T-helper 22 cell (primary cell): ENCODE measurements at places on chromosomes 7 and 10.

- no peak for DNase-seq
These were observed 564.1 kb upstream of the KCND2 start for GRCh38 chr7:119708891-119709290.

GRCh38 chr10:131742500-131742951 is 158.3 kb upstream of the PPP2R2D start:
- no peak for DNase-seq

GRCh38 chr7:3214090-3214413 is 87.0 kb upstream of the SDK1 start:
- DNase-seq, result no peak

GRCh38 chr10:127459918-127460317 is 89.2 kb upstream of the NPS start:
- DNase-seq, result no peak

- no peak for DNase-seq
These were observed 123.4 kb downstream of the NEURL1 start for GRCh38 chr10:103616705-103617601.

DNA sequence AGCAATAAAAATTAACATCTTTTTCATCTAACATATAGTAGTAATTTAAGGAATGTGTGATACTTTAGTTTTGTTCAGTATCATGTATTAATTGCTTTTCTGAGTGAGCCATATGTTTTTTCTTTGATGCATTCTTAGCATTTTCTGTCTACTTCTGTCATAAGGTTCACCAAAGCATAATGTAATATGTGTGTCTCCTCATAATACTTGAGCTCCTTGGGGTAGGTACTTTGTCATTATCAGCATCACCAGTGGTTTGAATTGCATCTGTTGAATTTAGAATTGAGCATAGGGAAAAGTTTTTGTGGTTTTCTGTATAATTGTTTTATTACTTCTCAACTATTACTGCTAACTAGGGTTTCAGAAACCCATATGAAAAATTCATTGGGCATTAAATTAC is 26.5 kb downstream of the VPS50 start:
- DNase-seq, result no peak

DNA sequence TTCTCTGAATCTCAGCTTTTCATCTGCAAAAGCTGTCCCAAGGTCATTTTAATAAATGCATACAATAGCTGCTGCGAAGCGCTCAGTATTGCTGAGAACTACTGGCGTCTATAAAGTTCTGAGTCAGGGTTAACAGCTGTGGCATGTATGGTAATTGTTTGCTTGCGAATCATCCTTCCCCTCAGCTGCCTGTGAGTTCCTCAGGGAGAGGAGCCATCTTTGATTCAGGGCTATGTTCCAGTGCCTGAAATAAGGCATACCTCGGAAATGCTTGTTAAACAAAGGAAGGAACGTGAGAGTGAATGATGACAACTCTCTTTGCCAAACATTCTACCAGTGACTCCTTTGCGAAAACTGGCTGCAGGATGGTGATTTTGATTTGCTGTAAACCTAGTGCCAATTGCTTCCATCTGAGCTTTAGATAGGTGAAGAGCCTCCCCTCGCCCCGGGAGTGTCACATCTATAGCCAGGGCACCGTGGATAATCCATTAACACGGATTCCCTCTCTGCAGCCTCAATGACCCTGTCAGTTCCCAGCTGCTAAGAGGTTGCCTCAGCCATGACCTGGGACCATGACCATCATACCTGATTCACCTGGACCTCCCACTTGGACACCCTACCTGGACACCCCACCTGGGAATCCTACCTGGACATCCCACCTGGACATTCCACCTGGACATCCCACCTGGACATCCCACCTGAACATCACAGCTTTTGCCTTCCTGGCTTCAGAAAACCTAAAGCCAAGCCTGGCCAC is 39.6 kb downstream of the GPRIN2 start:
- DNase-seq, result no peak

GRCh38 chr7:71630516-71630915 is 498.6 kb downstream of the GALNT17 start:
- DNase-seq, result no peak

GRCh38 chr7:108286290-108286904 is 156.2 kb upstream of the LAMB4 start:
- no peak for DNase-seq

- DNase-seq, result no peak
These were observed 159.2 kb downstream of the AGMO start for GRCh38 chr7:15402436-15403136.

GRCh38 chr7:78062214-78062613 is 263.6 kb downstream of the PHTF2 start:
- no peak for DNase-seq

- DNase-seq, result no peak
These were observed 290.3 kb upstream of the NFE2L3 start for GRCh38 chr7:25861601-25862260.

GRCh38 chr10:19256331-19256730 is 207.7 kb downstream of the MALRD1 start:
- DNase-seq, result no peak

DNA sequence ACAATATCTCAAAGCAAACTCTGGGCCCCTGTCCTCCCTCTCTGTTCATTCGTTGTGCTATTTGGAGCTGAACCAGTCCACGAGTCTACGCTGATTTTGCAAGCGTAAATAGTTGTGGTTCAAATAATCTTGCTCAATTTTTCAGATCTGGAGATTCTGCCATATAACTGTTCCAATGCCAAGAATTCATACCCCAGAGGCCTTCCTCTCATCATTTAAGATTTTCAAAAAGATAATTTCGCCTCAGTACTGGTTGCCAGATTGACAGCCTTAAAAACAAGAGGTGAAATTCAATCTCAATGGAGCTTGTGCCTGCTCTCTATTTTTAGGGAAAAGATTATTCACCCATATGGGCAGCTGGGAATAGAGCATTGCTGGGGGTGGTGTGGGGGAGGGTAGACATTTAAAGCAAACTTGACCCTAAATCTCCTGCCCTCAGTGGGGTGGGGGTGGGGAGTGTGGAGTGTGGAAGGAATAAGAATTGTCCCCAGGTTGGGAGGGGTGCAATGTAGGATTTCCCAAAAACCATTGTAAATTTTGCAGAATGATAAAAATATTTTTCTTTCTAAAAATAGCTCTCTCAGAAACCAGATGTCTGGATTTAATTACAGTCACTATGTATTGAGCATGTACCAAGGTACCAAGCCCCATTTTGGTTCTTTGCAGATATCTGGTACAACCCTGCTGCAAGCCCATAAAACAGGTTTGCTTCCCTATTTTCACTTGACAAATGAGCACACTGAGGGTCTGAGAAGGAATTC is 104.7 kb upstream of the EEPD1 start:
- no peak for DNase-seq

DNA sequence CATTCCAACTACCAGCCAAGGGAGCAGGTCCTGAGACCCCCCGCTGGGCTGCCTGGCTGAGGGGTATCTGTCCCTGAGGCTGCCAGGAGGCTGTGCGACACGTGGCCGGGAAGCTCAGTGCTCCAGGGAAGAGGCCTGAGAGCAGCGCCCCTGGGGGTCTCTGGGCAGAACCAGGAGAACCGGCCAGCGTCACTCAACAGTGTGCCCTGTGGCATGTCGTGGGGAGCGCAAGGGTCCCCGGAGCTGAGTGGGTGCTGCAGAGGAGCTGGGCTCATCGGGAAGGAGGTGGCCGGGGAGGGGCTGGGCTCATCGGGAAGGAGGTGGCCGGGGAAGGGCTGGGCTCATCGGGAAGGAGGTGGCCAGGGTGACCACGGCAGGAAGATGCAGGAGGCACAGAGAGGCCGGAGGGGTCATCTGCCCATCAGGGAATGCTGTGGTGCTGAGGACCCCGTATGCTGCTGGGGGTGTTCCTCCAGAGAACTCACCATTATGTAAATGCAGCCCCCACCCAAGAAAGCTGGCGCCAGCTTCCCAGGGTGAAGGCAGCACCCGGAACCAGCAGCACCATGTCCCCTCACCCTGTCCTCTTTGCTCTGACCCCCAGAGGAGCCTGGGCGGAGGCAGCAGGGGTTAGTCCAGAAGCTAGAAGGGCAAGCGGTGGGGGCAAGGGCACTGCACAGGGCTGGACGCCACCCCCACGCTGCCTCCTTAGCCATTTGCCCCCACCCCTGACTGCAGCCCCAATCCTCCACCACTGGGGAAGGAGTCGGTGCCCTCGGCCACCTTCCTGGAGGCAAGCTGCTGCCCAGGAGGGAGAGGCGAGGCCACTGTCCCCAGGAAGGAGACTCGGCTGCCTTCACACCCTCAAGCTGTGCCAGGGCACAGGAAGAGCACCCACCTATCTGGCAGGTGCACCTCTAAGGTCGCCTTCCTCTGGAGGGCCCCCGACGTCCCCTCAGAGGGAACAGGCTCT is 33.3 kb downstream of the CALML3 start:
- DNase-seq, result no peak

GRCh38 chr7:22944510-22944909 is 69.4 kb downstream of the HYCC1 start:
- no peak for DNase-seq

GRCh38 chr7:81672872-81673271 is 97.0 kb downstream of the HGF start:
- DNase-seq, result no peak

- DNase-seq, result no peak
These were observed 20.8 kb upstream of the FAM170B start for GRCh38 chr10:49154641-49155040.

- DNase-seq, result no peak
These were observed 122.7 kb upstream of the TMEM72 start for GRCh38 chr10:44788147-44789129.

DNA sequence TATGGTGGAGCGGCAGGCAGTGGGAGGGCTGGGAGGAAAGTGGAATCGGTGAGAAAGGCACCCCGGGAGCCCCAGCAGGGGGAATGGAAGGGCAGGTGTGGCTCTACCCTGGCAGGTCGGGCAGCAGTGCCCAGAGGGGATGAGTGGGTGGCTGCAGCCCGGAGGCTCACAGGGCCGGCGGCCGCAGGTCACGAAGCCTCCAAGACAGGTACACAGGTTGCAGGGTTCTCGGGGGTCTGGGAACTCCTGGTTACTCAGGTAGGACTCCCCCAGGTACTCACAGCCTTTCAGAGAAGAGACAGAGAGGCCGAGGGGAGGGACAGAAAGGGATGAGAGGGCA is 21.8 kb downstream of the KCP start:
- DNase-seq, result no peak
